ENCODE measurements at places on chromosomes 5 and 9.
A peak's percentile ranks its signal among the peaks of the same experiment; 100 is the strongest.

- DNase-seq = no peak
Measured at GRCh38 chr5:111345731-111346130, 121.5 kb downstream of the CAMK4 start.

- DNase-seq = no peak
Measured at GRCh38 chr9:108478431-108479332, 377.1 kb downstream of the ACTL7B start.

DNA sequence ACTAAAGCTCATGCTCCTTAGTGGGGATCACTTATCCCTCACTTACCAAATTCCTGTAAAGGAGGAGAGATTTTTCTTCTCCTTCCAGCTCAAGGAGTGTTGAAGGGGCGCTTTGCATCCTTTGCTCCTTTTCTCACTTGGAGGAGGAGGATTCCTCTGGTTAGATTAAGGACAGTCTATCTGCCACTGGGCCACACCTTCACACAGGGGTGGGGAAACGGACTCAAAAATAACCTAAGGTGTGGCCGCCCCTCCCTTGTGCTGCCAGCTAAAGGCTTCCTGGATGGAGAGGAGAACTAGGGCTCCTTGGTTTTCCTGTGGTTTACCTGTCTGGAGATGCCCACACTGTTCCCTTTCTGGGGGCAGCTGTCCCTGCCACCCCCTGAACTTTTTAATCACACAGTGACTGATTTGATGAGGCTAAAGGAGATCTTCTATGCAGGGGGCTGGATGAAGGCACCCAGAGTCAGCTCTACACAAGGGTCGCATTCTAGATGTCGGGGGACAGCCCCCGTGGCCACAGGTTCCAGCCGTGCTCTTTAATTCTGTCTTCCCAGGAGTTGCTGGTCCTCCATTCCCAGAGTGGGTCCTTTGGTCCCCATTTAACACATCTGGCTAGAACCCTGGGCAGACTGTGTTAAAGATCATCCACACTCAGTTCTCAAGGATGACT, 14.4 kb downstream of the GLRX start:
- no peak for DNase-seq

DNA sequence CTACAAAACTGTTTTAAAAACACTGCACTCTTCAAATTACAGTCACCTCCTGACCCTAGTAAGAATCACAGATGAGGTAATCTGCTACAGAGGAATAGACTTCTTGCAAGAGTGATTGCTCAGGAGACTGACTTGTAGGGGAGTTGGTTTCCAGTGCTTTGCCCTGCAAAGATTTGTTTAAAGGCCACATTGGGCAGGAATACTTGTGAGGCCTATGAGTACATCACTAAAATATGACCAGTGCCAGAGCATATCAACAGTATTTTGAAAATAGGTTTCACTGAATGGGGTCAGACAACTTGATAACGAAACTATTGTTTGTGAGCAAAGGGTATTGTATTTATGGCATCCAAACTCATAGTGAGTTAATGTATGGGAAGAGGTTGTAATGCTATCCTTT, 21.5 kb upstream of the CTNND2 start:
- DNase-seq = no peak

GRCh38 chr5:10715605-10716290, 45.3 kb downstream of the DAP start:
- no peak for DNase-seq

DNA sequence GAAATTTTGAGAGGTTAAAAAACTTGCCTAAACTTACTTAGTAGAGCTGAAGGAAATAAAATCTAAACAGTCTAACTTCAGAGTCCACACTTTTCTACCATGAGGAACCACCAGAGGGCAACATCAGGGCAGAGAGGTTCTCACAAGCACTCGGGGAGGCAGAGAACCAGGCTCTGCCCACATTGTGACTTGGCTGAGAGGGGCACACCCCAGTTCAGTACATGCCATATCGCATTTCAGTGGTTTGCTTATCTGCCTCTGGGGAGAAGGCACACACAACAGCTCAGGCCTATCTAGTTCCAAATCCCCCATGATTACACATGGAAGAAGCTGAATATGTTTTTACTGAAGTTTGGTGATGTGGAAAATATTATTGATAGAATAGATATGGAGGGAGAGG, 49.2 kb downstream of the EQTN start:
- DNase-seq = no peak

DNA sequence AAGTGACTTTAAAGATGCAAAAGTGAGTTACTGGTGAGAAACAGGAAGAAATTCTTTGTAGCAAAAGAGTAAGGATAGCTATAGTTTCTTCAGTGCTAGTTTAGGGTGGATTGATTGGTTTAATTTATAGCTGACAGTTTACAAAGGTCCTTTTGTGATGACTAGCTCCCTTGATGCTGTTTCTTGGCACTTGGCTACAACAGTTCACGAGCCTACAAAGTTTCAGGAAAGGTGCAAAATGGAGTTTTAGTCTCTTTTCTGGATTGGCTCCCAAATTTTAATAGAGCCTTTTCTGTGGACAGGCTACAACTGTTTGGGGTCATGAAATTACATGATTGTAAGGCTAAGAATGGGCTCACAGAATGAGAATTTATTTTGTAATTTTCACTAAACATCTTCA, 40.9 kb upstream of the BNIP1 start:
- no peak for DNase-seq

GRCh38 chr5:125006011-125006685, 259.7 kb upstream of the ZNF608 start:
- DNase-seq = no peak

DNA sequence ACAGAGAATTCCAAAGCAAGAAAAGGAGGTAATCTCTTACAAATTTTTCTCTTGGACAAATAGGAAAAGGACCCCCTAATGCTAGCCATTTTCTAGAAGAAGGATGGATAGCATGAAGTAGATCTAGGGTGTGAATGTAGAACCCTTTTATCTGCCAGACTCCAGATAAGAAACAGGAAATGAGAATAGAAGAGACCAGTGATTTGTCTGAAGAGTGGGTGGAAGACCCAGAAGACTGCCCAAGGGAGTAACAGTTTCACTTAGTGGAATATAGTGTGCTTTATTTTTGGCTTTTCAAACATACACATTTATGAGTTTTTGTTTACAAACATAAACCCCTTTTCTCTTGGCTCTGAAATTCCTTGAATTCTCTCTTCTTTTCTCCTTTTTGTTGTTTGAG, 25.0 kb downstream of the ECM2 start:
- DNase-seq = no peak

- no peak for DNase-seq
Measured at GRCh38 chr5:76855961-76856360, 6.1 kb downstream of the S100Z start.

GRCh38 chr9:114898741-114899140, 31.6 kb downstream of the TNFSF8 start:
- DNase-seq = peak; percentile 63

- no peak for DNase-seq
Measured at GRCh38 chr9:122348791-122349190, 22.0 kb upstream of the PTGS1 start.

- no peak for DNase-seq
Measured at GRCh38 chr5:64826541-64826940, 57.8 kb downstream of the CWC27 start.

- DNase-seq = no peak
Measured at GRCh38 chr5:56993241-56993640, 41.3 kb upstream of the MIER3 start.

GRCh38 chr5:137361280-137361679, 137.8 kb downstream of the SPOCK1 start:
- DNase-seq = no peak

DNA sequence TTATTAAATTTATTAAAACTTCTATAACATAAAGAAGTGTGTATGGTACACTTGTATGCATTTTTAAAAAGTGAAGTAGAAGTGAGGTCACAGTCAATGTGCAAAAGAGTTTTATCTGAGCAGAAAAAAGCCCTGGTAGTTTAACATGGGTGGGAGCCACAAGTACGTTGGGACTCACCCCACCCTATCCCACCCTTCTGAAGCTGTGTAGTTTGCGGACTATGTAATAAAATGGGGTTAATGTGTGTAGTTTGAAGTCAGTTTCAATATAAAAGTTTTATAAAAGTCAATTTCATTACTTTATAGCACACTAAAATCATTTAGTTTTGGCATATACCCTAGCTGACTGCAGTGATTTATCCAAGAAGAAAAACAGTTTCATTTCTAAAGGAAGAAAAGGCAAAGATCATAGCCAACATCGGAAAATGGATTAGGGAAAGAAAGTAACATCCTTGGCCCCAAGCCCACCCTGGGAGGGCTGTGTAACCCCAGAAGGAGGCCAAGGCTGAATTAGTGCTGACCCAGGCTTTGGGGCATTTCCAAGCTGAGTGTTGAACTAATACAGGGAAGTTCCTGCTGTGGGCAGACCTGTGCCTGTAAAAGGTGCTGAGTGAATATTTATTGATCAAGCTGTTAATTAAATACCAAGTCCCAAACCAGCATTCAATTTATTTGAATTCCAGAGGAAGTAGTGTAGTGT, 398.6 kb upstream of the ADAMTSL1 start:
- DNase-seq = no peak

DNA sequence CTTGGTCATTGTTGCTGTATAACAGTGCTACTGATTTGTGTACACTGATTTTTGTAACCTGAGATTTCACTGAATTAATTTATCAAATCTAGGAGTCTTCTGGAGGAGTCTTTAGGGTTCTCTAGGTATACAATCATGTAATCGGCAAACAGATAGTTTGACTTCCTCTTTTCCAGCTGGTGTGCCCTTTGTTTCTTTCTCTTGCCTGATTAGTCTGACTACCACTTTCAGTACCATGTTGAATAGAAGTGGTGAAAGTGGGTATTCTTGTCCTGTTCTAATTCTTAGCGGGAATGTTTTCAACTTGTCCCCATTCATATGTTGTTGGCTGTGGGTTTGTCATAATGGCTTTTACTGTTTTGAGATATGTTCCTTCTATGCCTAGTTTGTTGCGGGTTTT, 24.7 kb upstream of the RANBP6 start:
- no peak for DNase-seq

DNA sequence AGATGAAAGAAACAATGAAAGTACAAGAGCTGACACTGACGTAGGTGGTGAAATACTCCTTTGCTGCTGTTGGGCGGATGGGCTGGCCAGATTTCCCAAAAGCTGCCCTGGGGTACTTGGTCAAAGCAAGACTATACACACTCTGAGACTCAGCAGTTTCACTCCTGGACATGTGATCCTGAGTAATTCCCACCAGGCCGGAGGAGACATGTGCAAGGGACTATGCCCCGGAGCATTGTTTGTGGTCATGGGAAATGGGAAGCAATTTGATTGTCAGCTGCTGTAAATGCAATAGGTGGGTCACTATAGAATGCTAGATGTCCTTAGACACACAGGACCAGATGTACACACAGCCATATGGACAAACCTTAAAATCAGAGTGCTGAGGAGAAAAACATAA, 116.1 kb downstream of the DCP2 start:
- DNase-seq = no peak

DNA sequence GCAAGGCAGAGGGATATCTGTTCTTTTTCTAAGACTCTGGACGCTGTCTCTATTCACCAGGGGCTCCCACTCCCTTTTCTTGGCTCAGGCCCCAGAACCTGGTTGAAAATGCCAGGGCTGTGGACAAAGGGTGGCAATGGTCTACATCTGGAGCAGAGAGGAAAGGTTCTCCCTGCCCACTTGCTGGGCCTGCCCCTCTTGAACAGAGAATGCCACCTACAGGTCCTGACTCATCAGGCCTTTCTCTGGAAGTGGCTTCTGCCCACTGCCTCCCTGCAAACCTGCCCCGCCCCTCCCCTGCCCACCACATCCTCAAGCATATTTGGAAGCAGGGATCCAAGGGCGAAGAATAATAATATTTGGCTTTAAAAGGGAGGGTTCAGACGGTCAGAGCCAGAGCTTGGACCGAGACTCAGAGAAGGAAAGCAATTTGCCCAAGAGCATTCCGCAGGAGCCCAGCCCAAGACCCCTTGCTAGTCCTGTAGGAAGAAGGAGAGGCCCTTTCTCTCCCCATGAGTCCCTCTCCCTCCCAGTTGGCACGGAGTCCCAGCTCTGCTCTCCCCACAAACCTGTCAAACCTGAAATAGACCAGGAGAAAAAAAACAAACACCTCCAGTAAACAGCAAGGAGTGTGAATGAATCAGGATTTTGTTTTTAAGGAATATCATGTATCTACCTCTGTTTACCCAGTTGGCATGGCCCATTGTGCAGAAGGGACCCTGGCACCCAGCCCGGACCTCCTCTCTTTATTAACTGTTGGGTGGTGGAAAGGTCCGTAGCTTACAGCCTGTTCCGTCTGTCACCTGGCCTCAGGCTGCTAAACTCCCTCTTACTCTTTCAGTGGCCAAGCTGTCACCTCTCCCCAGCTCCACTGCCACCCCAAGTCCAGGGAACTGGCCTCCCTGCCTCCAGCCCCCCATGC, 37.7 kb upstream of the STXBP1 start:
- no peak for DNase-seq

Data from activated T-cell treated with anti-CD3 and anti-CD28 coated beads for 1 hour (primary cell).